T-cell (primary cell): ENCODE measurements at places on chromosomes 12 and 14.

DNA sequence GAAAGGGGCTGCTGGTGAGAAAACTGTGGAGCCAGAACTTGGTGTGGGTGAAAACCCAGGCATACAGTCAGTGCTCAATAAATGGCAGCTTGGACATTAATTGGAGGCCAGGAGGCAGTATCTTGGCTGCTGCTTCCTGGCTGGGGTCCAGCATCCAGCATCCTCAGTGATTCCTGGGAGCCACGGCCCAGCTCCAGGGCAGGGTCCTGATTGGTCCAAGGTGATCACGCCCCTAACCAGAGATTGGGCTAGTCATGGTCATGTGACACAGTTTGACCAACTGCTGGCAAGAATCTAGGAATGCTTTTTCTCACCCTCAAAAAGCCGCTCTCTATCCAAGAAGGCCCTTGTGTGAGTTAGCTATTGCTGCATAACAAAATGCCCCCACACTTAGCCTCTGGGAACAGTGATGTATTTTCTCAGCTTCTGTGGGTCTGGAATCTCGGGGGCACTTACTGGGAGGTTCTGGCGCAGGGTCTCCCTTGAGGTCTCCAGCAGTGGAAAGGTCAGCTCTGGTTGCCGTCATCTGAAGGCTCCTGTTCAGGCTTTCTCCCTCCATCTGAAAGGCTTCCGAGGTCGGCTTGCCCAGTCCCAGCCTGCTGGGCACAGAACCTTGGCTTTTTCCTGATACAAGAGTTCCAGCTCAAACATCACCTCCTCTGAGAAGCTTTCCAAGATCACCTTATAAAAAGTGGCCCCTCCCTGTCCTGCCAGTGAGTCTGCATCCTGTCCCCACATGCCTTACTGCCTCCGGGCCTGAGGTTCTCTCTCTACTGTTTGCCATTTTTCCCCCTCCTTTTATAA lies 119.2 kb upstream of the NCOR2 start:
- DNase-seq: no peak

DNA sequence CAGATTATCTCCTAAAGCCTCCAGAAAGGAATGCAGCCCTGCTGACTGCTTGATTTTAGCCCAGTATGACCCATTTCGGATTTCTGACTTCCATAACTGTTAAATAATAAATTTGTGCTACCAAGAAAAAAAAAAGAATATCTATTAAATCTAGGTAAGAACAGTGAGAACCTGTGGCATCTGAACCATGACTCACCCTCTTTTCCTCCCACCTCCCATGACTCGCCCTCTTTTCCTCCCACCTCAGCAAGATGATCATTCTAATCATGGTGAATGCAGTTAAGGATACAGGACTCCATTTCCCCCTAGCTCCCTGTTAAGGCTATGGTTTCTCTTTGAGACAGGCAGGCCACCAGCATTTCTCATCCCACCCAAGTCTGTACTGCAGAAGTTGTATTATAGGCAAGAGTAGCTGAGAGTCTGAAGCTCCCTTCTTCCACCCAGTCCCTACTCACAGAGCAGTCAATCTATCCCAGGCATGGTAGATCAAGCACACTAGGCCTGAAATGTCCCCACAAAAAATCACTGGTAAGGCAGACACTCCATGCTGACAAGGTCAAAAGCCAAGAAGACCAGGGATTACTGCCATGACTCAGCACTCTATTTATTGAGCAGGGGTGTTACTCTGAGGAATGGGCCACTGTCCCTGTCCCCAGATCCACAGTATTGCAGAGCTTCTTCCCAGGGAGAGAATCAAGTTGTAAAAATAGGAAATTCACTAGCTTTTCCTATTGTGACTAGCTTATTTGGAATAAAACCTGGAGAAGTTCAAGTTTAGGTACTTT lies 188.9 kb downstream of the ADAMTS20 start:
- no peak for DNase-seq

GRCh38 chr14:99740411-99740810 lies 52.8 kb upstream of the EML1 start:
- DNase-seq: no peak

DNA sequence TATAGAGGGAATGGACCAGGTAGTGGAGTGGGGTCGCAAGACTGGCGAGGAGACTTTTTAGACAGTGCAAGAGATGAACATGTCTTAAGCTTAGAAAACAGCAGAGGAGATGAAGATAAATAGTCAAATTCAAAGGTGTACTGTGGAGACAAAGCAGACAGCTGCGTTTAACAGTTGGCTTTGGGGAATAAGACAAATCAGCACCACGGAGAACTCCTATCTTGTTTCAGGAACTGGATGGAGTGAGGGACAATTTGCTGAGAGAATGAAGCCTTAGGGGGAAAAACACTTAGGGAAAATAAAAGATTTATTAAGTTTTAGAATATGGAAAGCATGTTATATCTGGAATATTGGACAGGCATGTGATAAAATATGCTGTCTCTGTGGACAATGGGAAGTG lies 458.8 kb downstream of the GLT1D1 start:
- no peak for DNase-seq

DNA sequence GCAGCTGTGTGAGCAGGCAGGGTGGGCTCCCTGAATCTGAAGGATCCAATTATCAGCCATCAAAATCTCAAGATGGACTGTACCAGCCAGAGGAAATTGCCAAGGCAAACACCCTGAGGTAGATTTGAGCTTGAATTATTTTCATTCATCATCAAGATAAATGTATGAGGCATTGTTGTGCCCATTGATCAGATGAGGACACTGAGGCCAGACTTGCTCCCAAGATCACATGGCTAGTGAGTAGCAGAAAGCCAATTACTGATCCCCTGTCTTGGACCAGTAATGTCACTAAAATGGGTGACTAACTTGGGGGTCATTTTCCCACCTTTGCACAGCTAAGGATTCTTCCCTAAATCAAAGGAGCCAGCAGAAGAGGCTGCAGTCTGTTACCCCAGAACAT lies 20.9 kb upstream of the CMKLR1 start:
- no peak for DNase-seq

- no peak for DNase-seq
These were observed 2.8 kb downstream of the MGAT2 start for GRCh38 chr14:49623387-49623786.

- DNase-seq: no peak
These were observed 15.8 kb downstream of the DTD2 start for GRCh38 chr14:31441273-31442111.

- DNase-seq: no peak
These were observed 80.4 kb upstream of the EEA1 start for GRCh38 chr12:93009533-93009932.

DNA sequence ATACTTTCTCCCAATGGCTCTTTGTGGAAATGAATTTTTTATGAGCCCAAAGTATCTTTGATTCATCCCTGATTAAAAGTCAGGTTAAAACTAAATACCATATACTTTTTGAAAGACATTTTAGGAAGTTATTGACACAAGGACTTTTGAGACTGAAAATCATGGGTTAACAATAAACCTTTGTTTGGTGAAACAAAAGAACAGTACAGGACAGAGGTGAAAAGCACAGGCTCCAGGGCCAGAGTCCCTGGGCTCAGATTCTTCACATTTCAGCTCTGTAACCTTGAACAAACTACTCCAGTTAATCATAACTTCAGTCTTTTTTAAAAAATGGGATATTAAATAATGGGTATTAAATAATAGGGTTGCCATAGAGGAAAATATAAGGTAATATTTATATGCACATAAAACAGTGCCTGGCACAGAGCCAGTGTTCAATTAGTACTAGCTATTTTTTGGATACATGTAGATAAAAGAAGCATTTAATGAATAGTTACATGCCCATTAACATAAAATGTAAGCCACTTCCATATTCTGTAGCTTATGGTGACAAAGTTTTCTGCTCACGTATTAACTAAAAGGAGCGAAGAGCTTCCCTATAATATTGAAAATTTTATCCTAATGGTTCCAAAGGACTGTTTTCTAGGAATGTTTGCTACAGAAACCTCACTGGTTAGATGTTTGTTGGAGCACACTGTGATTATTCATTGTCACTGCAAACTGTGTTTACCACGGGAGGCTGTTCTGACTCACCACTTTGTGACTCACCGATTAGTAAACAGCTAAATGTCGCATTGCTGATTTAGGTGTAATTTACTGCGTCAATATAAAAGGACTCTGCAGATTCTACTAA lies 255.4 kb downstream of the DAD1 start:
- DNase-seq: no peak

GRCh38 chr14:52007637-52008036 lies 18.3 kb downstream of the RTRAF start:
- no peak for DNase-seq

DNA sequence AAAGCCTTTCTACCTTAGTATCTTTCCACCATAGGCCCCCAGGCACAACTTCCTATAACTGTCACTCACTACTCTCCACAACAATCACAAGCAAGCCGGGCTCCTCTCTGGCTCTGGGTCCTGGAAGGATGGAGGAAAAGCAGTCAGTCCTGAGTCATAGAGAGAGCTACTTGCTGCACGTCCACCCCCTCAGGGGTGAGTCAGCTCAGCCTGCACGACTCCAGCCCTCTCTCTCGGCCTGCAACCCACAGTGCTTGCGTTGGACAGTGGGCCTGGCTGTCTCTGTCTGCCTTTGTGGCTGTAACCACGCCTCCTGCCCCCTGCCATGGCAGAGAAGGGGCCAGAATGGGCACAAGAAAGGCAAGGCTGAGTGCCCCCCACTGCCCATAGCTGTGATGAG lies 154.1 kb upstream of the FKBP4 start:
- DNase-seq: no peak

DNA sequence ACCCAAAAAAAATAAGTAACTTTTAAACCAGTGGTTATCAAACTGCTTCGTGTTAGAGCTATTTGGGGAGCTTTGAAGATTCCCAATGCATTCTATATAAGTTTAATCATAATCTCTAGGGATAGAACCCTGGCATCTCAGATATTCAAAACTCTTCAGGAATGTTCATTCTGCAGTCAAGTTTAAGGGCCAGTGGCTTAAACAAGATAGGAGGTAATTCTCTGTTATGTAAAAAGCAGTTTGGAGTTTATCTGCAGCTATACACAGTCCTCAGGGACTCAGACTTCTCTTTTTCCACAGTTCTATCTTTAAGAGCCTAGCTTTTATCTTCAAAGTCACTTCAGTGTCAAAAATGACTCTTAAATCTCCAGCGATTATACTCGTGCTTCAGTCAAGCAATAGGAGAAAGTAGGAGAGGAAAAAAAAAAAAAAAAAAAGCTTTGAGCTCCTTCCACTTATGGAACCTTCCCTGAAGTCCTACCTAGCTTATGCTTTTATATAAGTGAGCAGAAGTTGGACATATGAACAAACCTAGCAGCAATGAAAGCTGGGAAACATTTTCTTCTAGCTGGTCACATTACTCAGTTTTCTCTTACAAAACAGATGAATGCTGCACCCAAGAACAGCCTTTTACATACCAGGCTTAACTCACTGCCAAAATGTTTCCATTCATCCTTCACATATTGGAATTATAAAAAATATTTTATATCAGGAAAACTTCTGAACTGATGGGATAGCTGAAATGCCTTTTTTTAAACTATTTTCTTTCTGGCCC lies 302.8 kb downstream of the FSCB start:
- DNase-seq: no peak

GRCh38 chr14:37681486-37681885 lies 86.1 kb downstream of the TTC6 start:
- DNase-seq: no peak

- DNase-seq: no peak
These were observed 44.3 kb upstream of the OR10AD1 start for GRCh38 chr12:48247181-48247966.

- DNase-seq: no peak
These were observed 316.1 kb downstream of the SEC23A start for GRCh38 chr14:38786921-38787320.

DNA sequence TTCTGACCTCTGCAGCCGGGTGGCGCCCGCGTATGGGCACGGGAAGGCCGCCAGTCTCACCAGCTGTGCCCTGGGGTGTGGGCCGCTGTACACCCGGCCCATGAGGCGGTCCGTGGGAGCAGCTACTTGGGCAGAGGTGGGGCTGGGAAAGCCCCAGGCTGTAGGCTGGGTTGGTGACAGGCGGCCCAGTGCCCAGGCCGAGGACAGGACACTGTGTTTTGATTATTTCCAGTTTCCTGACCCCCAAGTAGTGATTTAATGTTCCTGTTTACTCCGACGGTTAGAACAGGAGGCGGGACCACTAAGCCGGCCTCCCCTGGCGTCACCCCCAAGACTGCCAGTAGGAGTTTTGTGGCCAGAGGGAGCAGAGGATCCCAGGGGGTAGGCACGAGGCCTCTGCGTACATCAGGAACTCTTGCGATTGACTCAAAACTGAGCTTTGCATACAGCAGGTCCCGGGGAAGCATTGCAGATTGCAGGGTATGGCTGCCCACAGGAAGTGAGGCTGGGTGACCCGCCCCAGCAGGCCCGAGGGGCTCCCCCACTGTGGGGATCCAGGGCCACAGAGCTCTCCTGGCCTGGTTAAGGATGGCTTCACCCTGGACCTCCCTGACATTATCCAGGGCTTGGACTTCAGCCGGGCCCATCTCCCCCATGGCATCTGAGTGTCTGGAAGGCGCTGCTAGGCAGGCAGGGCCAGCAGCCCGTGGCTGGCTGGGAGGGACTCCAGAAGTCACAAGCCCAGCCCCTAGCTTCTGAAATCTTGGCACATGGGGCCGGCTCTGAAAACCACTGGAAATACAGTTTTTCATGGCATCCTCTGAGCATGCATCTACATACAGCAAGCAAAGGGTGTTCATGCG lies 42.5 kb upstream of the DIO3 start:
- no peak for DNase-seq

DNA sequence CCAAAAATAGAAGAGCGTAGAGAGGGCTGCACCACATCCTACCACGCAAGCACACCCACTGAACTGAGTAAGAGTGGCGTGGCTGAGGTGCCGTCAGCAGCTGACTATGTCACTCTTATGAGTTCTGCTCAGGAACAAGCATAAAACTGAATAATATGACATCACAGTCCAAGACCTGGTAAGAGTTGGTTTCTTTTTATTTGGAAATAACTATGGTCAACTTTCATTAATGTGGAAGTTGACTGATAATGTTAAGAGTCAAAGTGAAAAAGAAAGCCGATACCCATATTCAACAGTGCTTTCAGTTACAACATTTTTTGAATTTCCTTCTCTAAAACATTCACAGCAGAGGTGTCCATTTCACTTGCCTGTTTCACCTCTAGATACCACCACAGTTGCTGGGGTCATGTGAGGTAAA lies 44.6 kb downstream of the GNS start:
- DNase-seq: peak; percentile 16

DNA sequence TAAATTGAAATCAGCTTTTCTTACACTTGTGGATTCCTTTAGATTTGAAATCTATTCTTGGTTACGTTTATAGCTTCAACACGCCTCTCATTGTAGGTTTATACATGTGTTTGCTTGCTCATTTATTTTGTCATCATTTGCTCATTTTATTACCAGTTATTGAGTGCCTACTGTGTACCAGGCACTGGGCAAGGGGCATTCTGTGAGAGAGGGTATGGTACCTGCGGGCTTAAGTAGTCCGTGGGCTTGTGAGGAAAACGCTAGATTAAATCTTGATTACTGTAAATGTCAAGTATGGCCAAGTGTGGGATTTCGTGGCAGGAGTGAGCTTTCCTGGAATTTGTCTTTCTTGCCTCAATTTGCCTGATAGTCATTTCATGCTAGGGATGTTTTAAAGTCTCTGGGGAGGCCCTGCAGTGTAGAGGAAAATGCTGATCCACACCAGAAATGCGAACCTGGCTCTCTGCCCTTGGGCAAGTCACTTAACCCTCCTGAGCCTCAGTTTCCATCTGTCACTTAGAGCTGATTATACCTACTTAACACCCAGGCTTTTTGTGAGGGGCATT lies 92.7 kb downstream of the CACNA1C start:
- DNase-seq: no peak
